ENCODE measurements at places on chromosomes 16 and 17. TPM values are rescaled to one million over a fixed set of nuclear protein-coding genes. Genes with fewer than 3 reads are reported as not detected.
A peak's percentile ranks its signal among the peaks of the same experiment; 100 is the strongest.

GRCh38 chr17:30300818-30301217 lies 9.1 kb upstream of the BLMH start:
- H3K27ac ChIP-seq, result no peak overlapping the region
- H3K4me1 ChIP-seq, result no peaks in the 10 kb centered on the region
- no peaks in the 10 kb centered on the region for H3K36me3 ChIP-seq
- no peak for DNase-seq
- H3K4me3 ChIP-seq, result no peak overlapping the region
- H3K27me3 ChIP-seq, result no peaks in the 10 kb centered on the region

Gene CCL7
- not detected for total RNA-seq

DNA sequence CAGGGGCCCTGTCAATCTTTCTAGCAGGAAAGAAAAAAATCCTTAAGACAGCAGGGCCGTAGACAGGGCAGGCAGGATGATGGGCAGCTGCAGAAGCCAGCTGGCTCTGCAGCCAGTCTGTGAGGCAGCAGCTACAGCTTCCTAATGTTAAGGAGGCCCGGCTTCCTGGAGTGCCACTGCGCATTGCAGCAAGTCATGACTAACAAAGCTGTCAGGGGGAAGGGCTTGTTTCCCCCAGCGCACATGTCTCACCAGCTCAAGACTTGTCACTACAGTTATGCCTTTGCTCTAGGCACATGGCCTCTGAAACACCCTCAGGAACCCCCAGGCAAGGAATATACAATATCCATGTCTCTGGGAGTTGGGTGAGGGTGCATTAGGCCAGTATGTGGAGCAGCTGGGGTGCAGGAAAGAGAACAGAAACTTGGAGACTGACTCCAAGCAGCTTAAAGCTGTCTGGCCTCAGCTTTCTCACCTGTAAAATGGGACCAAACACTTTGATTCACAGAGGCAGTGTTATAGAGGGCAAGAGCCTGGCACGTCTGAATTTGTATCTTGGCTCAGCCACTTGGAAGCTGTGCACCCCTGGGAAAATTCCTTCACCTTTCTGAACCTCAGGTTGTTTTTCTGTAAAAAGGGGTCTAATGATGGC lies 220.0 kb downstream of the HAPSTR1 start:
- H3K4me3 ChIP-seq, result no peak overlapping the region
- no peaks in the 10 kb centered on the region for H3K36me3 ChIP-seq
- H3K27ac ChIP-seq, result no peak overlapping the region
- no peaks in the 10 kb centered on the region for H3K27me3 ChIP-seq
- DNase-seq, result no peak

GRCh38 chr16:75260851-75261589 lies 9.6 kb upstream of the BCAR1 start:
- DNase-seq, result no peak
- H3K4me1 ChIP-seq, result no peaks in the 10 kb centered on the region
- H3K36me3 ChIP-seq, result no peaks in the 10 kb centered on the region

Gene ABHD15
- 4.1 TPM for total RNA-seq

Gene ABCC11
- total RNA-seq, result not detected

- peak overlapping the region; percentile 96 for H3K27ac ChIP-seq
- DNase-seq, result peak; percentile 79
- H3K27me3 ChIP-seq, result no peaks in the 10 kb centered on the region
- H3K36me3 ChIP-seq, result no peaks in the 10 kb centered on the region
- H3K4me3 ChIP-seq, result peak overlapping the region; percentile 96
- H3K4me1 ChIP-seq, result peaks cover 23% of the 10 kb centered on the region
These were observed 925 bp downstream of the ZNF689 start for GRCh38 chr16:30609002-30609925.

DNA sequence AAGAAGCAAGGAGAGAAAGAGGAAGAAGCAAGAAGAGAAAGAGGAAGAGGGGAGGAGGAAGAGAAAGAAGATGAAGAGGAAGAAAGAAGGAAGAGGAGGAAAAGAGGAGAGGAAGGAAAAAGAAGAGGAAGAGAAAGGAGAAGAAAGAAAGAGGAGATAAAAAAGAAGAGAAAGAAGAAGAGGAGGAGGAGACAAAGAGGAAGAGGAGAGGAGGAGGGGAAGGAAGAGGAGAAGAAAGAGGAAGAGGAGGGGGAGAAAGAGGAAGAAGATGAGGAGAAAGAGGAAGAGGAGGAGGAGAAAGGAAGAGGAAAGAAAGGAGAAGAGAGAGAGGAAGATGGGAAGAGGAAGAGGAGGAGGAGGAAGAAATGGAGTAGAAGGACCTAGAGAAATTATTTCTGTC lies 80.4 kb downstream of the CDYL2 start:
- H3K36me3 ChIP-seq, result no peaks in the 10 kb centered on the region
- H3K27me3 ChIP-seq, result no peaks in the 10 kb centered on the region

DNA sequence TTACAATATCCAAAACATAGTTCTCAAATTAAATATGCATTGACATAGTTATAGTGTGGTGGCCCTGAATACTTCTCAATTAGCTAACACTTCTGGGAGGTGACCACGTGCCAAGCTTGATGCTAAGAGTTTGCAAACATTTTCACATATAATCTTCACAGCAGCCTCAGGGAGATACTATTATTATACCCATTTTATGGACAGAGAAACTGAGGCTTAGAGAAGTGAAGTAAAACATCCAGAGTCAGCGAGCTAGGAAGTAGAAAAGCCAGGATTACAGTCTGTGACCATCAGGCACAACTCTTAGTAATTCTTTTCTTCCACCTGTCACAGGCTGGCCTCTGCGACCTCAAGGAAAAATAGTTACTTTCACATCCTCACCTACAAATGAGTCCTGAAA lies 102.2 kb upstream of the IRX6 start:
- no peaks in the 10 kb centered on the region for H3K36me3 ChIP-seq
- no peak for DNase-seq
- no peaks in the 10 kb centered on the region for H3K4me1 ChIP-seq

DNA sequence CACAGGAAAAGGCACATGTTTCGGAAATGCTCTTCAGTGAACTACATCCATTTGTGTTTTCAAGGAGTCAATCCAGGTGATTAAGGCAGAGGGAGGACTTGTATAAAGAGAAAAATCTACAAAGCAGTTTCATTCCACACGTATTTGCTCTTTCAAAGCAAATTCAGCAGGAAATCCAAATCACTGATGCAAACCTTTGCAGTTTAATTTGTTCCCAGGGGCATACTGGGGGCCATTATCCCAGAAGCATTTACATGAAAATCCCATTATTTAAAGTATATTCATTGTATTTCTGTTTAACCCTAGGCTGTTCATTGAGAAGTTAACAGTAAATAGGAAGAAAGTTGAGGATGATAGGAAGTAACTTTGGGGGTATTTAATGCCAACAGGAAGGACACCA lies 147.9 kb downstream of the PMP22 start:
- no peak overlapping the region for H3K27ac ChIP-seq
- H3K4me3 ChIP-seq, result no peak overlapping the region
- H3K36me3 ChIP-seq, result no peaks in the 10 kb centered on the region
- peaks cover 17% of the 10 kb centered on the region for H3K4me1 ChIP-seq
- no peak for DNase-seq

- H3K4me3 ChIP-seq, result no peak overlapping the region
- H3K36me3 ChIP-seq, result peaks cover 14% of the 10 kb centered on the region
- DNase-seq, result no peak
- H3K4me1 ChIP-seq, result peaks cover 36% of the 10 kb centered on the region
- H3K27ac ChIP-seq, result no peak overlapping the region
These were observed 9.9 kb downstream of the CASC3 start for GRCh38 chr17:40150276-40150675.

Gene FOXL1
- 0.14 TPM for total RNA-seq

Gene CSHL1
- not detected for total RNA-seq

- H3K36me3 ChIP-seq, result no peaks in the 10 kb centered on the region
- peak overlapping the region; percentile 82 for H3K27ac ChIP-seq
- peak; percentile 88 for DNase-seq
These were observed 48.8 kb downstream of the PITPNM3 start for GRCh38 chr17:6507535-6507934.

DNA sequence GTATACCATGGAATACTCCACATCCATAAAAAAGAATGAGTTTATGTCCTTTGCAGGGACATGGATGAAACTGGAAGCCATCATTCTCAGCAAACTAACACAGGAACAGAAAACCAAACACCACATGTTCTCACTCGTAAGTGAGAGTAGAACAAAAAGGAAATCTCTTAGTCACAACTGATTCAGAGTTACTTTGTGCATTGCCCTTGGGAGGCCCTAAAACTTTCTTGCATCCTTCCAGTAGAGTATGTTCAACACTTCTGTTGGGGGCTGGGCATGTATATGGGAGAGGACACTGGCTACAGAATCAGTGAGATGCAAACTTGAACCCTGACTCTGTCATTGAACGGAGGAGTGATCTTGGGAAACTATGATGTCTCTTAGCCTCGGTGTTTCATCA lies 147.4 kb upstream of the IRX5 start:
- H3K27ac ChIP-seq, result no peak overlapping the region
- no peaks in the 10 kb centered on the region for H3K36me3 ChIP-seq
- H3K4me1 ChIP-seq, result no peaks in the 10 kb centered on the region
- no peak overlapping the region for H3K4me3 ChIP-seq

Gene MRPL58
- total RNA-seq, result 104 TPM

- no peak for DNase-seq
- H3K27ac ChIP-seq, result no peak overlapping the region
- H3K27me3 ChIP-seq, result no peaks in the 10 kb centered on the region
- H3K4me3 ChIP-seq, result no peak overlapping the region
These were observed 3.8 kb downstream of the OR4D2 start for GRCh38 chr17:58170622-58171021.

DNA sequence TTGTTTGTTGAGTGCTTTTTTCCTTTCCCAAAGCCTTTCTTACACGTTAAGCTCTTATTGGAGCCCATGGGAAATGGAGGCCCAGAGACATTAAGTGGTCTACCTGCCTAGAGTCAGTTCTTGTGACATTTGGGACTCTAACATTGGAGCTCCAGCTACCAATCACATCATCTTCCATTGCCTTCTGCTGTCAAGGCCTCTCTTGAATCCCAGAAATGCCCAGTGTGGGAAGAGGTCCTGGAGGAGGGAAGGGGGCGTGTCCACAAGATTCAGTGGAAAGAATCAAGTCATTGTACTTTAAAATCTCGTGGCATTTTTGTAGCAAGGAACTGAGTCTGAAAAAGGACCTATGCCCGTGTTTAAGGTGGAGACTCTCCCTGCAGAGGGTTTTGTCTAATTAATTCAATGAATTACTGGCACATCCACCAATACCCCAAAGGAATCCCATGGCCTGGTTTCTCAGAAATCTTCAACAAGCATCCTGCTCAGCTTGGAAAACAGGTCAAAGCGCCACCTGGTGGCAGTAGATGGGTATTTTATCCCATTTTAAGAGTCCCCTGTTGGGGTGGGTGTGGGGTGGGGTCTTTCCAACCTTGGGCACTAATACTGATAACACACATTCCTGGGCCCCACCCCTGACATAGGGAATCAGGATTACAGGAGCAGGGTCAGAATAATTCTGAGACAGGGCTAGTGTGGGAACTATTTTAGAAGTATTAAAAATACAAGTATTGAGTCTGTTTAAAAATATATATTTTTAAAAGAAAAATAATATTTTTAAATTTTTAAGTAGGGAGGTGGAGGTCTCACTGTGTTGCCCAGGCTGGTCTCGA lies 24.6 kb downstream of the GPT2 start:
- no peak overlapping the region for H3K4me3 ChIP-seq
- peaks cover 5% of the 10 kb centered on the region for H3K4me1 ChIP-seq
- DNase-seq, result no peak
- H3K36me3 ChIP-seq, result no peaks in the 10 kb centered on the region
- no peak overlapping the region for H3K27ac ChIP-seq
- H3K27me3 ChIP-seq, result no peaks in the 10 kb centered on the region

DNA sequence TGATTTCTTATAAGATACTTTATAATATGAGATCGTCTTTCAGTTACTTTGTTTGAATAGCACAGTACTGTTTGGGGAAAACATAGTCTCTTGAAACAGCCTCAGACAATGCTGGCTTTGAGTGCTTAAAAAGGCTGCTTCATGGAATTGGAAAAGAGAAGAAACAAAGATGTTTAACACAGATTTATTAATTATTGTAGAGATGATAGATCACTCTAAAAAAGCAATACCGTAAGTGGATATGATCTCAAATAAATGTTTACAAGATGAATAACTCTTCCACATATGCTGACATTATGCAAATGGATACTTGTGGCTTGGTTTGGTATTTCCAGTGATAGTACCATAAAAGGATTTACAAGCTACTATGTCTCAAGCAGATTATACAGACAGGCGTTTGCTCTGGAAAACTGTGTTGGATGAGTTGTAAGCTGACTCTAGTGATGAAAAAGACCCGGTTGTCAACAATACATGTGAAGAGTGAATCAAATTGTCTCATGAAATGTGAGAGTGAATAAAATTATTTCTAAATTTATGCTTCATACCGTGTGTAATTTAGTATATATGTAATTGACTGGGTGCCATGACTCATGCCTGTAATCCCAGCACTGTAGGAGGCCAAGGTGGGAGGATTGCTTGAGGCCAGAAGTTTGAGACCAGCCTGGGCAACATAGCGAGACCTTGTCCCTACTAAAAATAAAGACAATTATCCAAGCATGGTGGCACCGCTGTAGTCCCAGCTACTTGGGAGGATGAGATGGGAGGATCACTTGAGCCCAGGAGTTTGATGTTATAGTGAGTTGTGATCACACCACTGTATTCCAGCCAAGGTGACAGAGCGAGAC lies 105.4 kb downstream of the FTO start:
- H3K4me3 ChIP-seq, result no peak overlapping the region
- DNase-seq, result no peak
